ENCODE measurements at places on chromosomes 6 and 20. TPM values are rescaled to one million over a fixed set of nuclear protein-coding genes. Genes with fewer than 3 reads are reported as not detected.

Gene RALGAPB
- 34.4 TPM for total RNA-seq

Gene RAB32
- 2.6 TPM for total RNA-seq

Gene CAP2
- total RNA-seq = 20.8 TPM

Gene FRMD1
- total RNA-seq = not detected

Gene ATF6B
- 74.7 TPM for total RNA-seq

DNA sequence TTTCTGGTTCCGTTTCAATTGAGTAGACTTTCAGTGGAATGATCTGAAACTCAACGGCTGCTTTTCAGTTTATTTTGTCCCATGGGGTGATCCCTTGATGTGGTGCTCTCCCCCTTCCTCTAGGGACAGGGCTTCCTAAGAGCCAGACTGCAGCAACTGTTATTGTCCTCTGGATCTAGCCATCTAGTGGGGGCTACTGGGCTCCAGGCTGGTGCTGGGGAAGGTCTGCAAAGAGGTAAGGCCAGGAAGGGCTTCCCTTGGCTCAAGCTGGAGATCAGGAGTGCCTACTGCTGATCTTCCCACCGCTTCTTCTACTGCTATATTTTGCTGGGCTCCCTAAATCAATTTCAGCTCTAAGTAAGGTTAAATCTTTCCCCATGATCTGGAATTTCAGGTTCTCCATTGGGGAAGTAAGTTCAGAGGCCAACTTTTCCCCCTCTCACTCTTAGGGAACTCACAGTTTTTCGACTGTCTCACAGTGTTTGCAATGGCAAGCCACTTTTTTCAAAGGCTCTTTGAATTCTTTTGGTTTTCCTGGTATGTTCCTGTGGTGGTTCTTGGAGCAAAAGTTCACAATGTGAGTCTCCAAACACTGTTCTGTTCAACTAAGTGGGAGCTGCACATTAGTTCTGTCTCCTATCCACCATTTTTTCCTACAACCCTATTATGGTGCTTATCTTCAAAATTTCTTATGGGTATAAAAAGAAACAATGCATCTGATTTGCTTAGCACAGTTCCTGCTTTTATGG, 286.2 kb upstream of the EXOC2 start:
- H3K4me1 ChIP-seq = no peaks in the 10 kb centered on the region
- H3K4me3 ChIP-seq = no peak overlapping the region
- H3K27ac ChIP-seq = no peak overlapping the region
- no peak for DNase-seq

DNA sequence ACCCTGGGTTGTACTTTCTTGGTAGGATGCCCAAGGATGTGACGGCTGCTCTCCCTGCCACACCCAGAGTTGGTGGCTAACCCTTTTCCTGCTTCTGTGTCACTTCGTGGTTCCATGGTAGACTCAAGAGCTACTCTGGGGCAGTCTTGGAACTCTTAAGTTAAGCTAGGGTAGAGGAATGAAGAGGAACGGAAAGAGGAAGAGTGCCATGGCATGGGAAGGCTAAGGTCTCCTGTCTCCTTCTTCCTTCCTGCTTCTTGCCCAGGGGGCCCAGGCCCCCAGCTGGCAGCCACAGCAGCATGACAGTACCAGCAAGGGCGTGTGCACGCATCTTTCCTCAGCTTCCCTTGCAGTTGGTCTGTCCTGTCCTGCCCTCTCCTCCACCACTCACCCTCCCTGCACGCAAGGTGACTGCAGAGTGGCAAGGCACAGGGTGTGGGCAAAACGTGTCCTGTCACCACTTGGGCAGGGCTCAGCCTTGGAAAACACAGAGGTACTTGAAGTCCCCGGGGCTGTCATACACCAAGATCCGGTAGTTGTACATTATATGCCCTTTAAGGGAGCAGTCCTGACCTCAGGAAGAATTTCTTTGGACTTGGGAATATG, 39.8 kb upstream of the TGM3 start:
- no peaks in the 10 kb centered on the region for H3K36me3 ChIP-seq
- DNase-seq = no peak
- H3K27ac ChIP-seq = no peak overlapping the region
- peaks cover 4% of the 10 kb centered on the region for H3K27me3 ChIP-seq

DNA sequence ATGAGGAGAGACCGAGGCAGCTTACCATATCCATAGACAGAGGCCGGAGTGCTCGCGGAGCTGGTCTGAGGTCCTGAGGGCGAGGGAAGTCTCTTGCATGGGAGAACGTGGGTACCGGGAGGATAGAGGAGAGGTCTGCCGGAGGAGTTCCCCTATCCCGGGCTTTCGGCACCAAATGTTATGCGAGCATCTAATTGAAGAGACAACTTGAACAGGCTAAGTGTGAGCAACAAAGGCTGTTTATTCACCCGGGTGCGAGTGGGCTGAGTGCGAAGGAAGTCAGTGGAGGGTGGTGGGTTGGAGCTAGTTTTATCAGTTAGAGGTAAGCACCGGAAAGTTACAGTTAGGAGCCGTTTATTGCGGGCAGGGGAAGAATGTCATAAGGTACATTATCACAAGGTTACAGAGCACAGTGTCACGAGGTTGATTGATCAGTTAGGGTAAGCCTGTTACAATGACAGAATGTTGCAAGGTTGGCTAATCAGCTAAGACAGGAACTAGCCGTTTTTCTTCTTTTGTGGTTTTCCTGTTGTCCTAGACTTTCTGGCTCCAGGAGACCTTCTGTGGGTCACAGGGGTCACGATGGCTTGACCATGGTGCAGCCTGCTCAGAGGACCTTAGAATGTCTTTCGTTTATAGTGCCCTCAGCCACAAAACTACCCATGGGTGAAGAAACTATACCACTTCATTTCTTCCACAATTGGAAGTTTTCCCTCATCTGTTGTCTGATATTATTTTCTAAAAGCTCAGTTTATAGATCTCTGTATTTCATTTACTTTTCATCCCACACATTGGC, 746.0 kb upstream of the ADGRB3 start:
- H3K4me3 ChIP-seq = no peak overlapping the region
- H3K4me1 ChIP-seq = no peaks in the 10 kb centered on the region
- no peaks in the 10 kb centered on the region for H3K36me3 ChIP-seq
- no peaks in the 10 kb centered on the region for H3K27me3 ChIP-seq
- H3K27ac ChIP-seq = no peak overlapping the region

DNA sequence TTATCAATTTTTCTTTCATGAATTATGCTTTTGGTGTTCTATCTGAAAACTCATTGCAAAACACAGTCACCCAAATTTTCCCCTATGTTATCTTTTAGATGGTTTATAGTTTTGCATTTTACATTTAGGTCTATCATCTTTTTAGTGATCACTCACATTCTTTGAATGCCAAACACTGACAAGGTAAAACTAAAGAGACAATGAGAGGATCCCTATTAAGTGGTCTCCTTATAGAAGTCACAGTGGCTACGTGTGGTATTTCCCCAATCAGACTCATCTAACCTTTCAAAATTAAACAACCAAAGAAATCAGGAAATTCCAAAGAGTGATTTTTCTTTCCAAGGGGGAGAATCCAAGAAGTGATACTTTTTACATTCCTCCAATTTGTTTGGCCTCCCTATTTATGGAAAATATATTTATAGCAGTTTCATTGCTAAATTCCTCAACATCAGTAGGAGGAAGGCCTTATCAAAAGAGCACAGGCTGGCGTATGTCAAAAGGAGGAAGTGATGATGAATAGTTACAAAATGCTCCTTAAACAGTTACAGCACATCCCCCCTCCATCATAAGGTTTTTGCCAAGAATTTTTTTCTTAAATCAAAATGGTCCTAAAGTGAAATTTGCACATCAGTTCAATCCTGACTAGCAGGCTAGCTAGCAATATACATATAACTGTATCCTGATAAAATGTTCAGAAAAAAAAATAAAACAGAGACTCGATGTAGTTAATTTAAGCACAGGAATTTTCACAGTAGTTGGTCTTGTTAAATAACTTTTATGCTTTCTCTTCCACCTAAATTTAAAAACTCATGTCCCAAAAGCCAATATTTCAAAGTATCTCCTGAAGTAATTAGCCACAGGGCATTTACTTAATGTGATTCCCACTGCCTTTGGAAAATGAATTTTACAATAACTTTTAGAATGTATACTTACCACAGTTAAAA, 76.2 kb upstream of the IPCEF1 start:
- H3K27ac ChIP-seq = no peak overlapping the region
- peaks cover 3% of the 10 kb centered on the region for H3K36me3 ChIP-seq
- no peak overlapping the region for H3K4me3 ChIP-seq
- peaks cover 21% of the 10 kb centered on the region for H3K4me1 ChIP-seq
- no peaks in the 10 kb centered on the region for H3K27me3 ChIP-seq
- DNase-seq = peak; percentile 45

- H3K27me3 ChIP-seq = no peaks in the 10 kb centered on the region
- H3K36me3 ChIP-seq = peaks cover 3% of the 10 kb centered on the region
Measured at GRCh38 chr20:24766143-24766527, 182.9 kb upstream of the CST7 start.

DNA sequence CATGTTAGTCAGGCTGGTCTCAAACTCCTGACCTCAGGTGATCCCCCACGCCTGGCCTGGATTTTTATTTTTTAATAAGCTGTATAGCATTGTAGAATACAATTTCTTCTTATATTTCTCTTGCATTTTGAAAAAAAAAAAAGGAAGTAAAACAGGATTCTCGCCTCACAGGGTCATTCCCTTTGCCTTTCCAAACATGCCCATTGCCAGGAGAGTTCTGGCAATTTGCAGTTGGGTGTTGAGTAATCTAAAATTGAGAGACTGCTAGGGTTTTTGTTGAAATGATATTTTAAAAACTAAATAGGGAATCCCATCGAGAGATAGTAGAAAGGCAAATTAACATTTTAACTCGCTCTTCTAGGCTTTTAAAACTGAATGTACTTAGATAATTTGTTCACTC, 196.1 kb downstream of the JARID2 start:
- no peak overlapping the region for H3K4me3 ChIP-seq
- no peaks in the 10 kb centered on the region for H3K36me3 ChIP-seq
- peaks cover 80% of the 10 kb centered on the region for H3K4me1 ChIP-seq
- H3K27me3 ChIP-seq = peaks cover 6% of the 10 kb centered on the region

DNA sequence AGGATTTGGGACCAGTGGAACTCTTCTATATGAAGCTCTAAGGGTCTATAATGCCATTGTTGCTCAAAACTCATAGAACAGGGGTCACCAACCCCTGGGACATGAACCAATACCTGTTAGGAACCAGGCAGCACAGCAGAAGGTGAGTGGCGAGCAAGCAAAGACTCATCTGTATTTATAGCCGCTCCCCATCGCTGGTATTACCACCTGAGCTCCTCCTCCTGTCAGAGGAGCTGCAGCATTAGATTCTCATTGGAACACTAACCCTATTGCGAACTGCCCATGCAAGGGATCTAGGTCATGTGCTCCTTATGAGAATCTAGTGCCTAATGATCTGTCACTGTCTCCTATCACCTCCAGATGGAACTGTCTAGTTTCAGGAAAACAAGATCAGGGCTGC, 237.5 kb downstream of the C6orf118 start:
- no peaks in the 10 kb centered on the region for H3K27me3 ChIP-seq
- H3K4me1 ChIP-seq = no peaks in the 10 kb centered on the region
- H3K4me3 ChIP-seq = no peak overlapping the region
- no peak for DNase-seq
- H3K27ac ChIP-seq = no peak overlapping the region
- H3K36me3 ChIP-seq = no peaks in the 10 kb centered on the region
